ENCODE measurements at places on chromosomes 4 and X. TPM values are rescaled to one million over a fixed set of nuclear protein-coding genes. Genes with fewer than 3 reads are reported as not detected.

The SOWAHD gene
- 0.54 TPM for total RNA-seq

DNA sequence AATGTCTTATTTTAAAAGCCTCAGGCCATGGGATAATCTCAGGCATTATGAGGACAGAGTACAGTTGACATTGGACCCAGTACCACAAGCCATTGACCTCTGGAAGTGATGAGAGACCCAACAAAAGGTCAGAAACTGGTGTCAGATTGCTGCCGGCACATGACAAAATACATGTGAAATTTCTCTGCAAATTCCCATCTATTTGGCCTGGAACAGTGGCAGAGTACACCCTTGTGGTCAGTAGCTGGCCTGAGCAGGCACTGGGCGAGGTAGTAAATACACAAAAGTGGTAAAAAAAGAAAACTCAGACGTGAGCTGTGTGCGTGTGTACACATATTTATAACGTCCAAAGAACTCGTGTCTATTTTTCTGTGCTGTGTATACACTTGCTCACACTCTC lies 155.5 kb downstream of the DHX15 start:
- no peak overlapping the region for H3K27ac ChIP-seq
- H3K36me3 ChIP-seq, result no peaks in the 10 kb centered on the region
- DNase-seq, result no peak
- H3K4me3 ChIP-seq, result no peak overlapping the region

- no peak overlapping the region for H3K4me3 ChIP-seq
- H3K4me1 ChIP-seq, result peaks cover 35% of the 10 kb centered on the region
- H3K27me3 ChIP-seq, result no peaks in the 10 kb centered on the region
- no peak overlapping the region for H3K27ac ChIP-seq
These were observed 150.8 kb downstream of the PTTG2 start for GRCh38 chr4:38111024-38111423.

The HOPX gene
- total RNA-seq, result 42.8 TPM

- H3K27ac ChIP-seq, result no peak overlapping the region
- no peak overlapping the region for H3K4me3 ChIP-seq
- no peak for DNase-seq
- H3K4me1 ChIP-seq, result no peaks in the 10 kb centered on the region
- H3K27me3 ChIP-seq, result no peaks in the 10 kb centered on the region
These were observed 66.7 kb downstream of the FAM120C start for GRCh38 chrX:54116391-54116790.

The ENAM gene
- total RNA-seq, result under 0.01 TPM

GRCh38 chrX:2801223-2801622 lies 27.5 kb upstream of the GYG2 start:
- no peaks in the 10 kb centered on the region for H3K36me3 ChIP-seq
- no peaks in the 10 kb centered on the region for H3K27me3 ChIP-seq
- H3K4me3 ChIP-seq, result no peak overlapping the region
- H3K27ac ChIP-seq, result no peak overlapping the region
- H3K4me1 ChIP-seq, result no peaks in the 10 kb centered on the region

- H3K36me3 ChIP-seq, result peaks cover 34% of the 10 kb centered on the region
- no peaks in the 10 kb centered on the region for H3K27me3 ChIP-seq
- no peak overlapping the region for H3K4me3 ChIP-seq
- H3K4me1 ChIP-seq, result no peaks in the 10 kb centered on the region
- DNase-seq, result peak; percentile 17
These were observed 104.1 kb downstream of the TNIP2 start for GRCh38 chr4:2651998-2652397.

GRCh38 chr4:186318481-186318880 lies 52.5 kb downstream of the F11 start:
- peaks cover 9% of the 10 kb centered on the region for H3K27me3 ChIP-seq
- H3K27ac ChIP-seq, result no peak overlapping the region
- H3K4me1 ChIP-seq, result no peaks in the 10 kb centered on the region

- no peak for DNase-seq
- no peaks in the 10 kb centered on the region for H3K4me1 ChIP-seq
- no peak overlapping the region for H3K27ac ChIP-seq
- no peaks in the 10 kb centered on the region for H3K36me3 ChIP-seq
- H3K4me3 ChIP-seq, result no peak overlapping the region
These were observed 46.1 kb downstream of the PGRMC2 start for GRCh38 chr4:128241425-128241913.

Data from sigmoid colon (tissue), 7 donors.